ENCODE measurements at places on chromosomes 1 and 21. TPM values are rescaled to one million over a fixed set of nuclear protein-coding genes. Genes with fewer than 3 reads are reported as not detected.

Gene SRGAP2
- total RNA-seq, result 62.8 TPM

DNA sequence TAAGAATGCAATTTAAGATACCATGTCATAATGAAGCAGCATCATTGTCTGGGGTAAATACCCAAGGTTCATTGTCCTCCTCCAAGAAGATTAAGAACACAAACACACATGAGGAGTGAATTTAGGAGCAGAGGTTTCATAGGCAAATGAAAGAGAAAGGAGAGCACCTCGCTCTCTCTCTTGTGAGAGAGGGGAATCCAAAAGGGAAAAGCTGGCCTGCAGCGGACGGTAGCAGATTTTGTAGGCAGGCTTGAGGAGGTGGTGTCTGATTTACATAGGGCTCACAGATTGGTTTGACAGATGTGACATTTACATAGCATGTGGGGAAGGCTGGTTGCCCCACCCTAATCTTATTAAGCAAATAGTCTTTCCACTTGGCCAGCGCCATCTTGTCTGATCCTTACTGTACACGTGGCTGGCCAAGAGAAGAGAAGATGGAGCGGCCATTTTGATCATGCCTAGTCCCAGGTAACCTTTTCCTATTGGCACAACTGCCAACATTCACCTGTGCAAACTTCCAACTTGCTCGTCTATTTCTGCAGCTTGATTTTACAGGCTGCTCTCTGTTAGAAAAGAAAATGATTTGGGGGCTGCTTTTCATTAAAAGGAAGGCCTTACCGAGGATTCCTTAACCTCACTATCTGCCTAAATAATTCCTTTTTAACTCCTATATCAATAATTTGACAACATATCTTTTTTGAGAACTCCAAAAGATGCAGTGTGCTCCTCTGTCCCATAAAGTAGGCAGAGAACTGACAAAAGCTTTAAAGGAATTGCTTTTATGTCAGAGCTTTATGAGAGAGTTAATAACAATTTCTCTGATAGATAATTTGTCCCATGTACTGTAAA lies 16.0 kb upstream of the LRRC7 start:
- DNase-seq, result no peak
- no peaks in the 10 kb centered on the region for H3K4me1 ChIP-seq
- H3K27me3 ChIP-seq, result no peaks in the 10 kb centered on the region
- H3K4me3 ChIP-seq, result no peak overlapping the region
- no peaks in the 10 kb centered on the region for H3K36me3 ChIP-seq

GRCh38 chr21:15534450-15534886 lies 195.3 kb upstream of the USP25 start:
- no peak overlapping the region for H3K27ac ChIP-seq
- H3K27me3 ChIP-seq, result peaks cover 3% of the 10 kb centered on the region
- H3K36me3 ChIP-seq, result no peaks in the 10 kb centered on the region
- no peaks in the 10 kb centered on the region for H3K4me1 ChIP-seq

DNA sequence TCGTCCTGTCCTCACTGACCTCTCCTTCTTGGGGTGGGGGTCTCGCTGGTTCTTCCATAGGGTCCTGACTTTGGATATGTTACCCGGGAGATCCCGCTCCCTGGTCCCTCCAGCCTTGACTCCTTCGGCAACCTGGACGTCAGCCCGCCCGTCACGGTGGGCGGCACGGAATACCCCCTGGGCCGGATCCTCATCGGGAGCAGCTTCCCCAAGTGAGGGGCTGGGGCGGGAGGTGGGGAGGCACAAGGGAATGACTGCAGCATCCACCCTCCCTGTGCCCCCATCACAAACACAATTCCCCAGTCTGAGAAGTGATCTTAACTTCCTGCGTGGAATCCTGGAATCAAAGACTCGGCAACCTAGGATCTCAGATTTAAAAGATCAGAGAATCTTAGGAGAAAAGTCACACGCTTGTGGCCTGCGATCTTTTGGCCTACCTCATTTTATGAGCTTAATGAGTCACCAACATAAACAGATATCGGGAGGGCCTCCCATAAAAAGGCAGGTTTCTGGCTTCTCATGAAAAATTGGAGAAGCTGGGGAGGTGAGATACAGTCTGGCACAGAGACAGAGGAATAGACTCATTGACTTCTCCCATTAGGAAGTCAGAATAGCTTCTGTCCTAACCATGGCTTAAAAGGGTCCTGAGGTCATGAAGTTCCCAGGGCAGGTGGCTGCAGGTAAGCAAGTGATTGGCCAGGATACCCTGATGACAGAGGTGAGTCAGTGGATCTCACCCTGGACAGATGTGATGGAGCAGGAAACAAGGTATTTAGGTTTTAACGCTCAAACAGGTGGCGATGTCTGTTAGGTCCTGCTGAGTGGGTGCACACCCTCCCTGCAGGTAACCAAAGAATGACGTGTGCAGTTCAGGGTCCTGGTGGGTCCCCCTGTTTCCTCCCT lies 15.9 kb upstream of the PADI3 start:
- no peaks in the 10 kb centered on the region for H3K27me3 ChIP-seq
- H3K36me3 ChIP-seq, result no peaks in the 10 kb centered on the region
- no peak overlapping the region for H3K4me3 ChIP-seq
- H3K27ac ChIP-seq, result no peak overlapping the region

Gene FAM3B
- not detected for total RNA-seq

DNA sequence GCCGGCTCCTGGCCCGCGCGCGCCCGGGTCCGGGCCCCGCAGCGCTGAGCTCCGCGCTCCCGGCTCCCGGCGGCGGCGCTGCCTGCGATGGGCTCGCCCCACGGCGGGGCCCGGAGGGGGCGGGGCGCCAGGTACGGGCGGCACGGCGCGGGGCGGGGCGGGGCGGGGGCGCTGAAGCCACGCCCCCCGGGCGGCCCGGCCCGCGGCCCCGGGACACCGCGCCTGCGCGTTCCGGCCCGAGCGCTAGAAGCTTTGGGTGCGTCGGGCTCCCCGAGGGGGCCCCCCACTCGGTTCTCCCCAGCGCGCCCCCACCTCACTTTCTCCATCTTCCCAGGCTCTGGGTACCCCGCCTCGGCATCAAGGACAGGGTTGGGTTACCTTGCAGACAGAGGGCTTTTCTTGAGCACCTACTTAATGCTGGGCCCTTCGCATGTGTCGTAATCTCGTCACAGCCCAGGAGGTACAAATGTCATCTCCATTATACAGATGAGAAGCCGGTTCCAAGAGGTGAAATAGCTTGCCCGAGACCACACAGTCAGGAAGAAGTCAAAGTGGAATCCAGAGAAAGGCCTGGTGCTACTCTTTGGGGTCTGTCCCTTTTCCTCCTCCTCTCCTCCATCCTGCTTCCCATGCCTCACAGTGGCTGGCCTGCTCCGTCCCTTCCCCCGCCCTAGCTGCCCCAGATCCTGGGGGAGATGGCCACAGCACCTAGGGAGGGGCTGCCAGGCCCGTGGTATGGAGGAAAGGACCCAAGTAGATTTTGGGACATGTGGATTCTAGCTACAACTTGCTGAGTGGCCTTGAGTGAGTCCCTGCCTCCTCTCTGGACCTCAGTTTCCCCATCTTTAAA lies 46.5 kb downstream of the RAP1GAP start:
- H3K36me3 ChIP-seq, result no peaks in the 10 kb centered on the region
- peaks cover 7% of the 10 kb centered on the region for H3K27me3 ChIP-seq
- H3K27ac ChIP-seq, result no peak overlapping the region
- H3K4me3 ChIP-seq, result no peak overlapping the region
- no peak for DNase-seq

DNA sequence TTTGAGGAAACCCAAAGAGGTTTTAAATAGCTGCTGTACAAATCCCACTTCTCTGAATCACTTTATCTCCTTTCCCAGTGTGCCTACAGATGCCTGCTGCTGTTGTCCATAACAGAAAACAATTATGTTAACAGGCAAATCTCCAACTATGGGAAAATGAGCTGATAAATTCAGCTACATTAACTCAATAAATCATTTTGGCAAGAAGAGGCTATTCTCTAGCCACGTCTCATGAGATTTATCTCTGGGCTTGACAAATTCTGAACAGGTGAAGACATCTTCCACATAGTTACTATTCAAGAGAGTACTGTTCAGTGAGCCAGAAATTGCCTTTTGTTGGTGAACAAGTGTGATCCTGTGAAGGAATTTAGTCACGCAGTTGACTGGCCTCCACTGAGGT lies 327.1 kb upstream of the FMN2 start:
- DNase-seq, result no peak
- no peaks in the 10 kb centered on the region for H3K27me3 ChIP-seq
- no peak overlapping the region for H3K27ac ChIP-seq
- no peaks in the 10 kb centered on the region for H3K36me3 ChIP-seq
- H3K4me1 ChIP-seq, result no peaks in the 10 kb centered on the region
- H3K4me3 ChIP-seq, result no peak overlapping the region

GRCh38 chr1:156281693-156282478 lies 739 bp downstream of the SMG5 start:
- DNase-seq, result peak; percentile 43
- peaks cover 17% of the 10 kb centered on the region for H3K36me3 ChIP-seq
- H3K27me3 ChIP-seq, result no peaks in the 10 kb centered on the region
- peak overlapping the region; percentile 85 for H3K27ac ChIP-seq
- H3K4me1 ChIP-seq, result peaks cover 25% of the 10 kb centered on the region

- peaks cover 3% of the 10 kb centered on the region for H3K4me1 ChIP-seq
- no peak for DNase-seq
- no peak overlapping the region for H3K27ac ChIP-seq
- no peaks in the 10 kb centered on the region for H3K27me3 ChIP-seq
- no peaks in the 10 kb centered on the region for H3K36me3 ChIP-seq
Observed at GRCh38 chr1:7644961-7645750, 125.9 kb upstream of the VAMP3 start.

DNA sequence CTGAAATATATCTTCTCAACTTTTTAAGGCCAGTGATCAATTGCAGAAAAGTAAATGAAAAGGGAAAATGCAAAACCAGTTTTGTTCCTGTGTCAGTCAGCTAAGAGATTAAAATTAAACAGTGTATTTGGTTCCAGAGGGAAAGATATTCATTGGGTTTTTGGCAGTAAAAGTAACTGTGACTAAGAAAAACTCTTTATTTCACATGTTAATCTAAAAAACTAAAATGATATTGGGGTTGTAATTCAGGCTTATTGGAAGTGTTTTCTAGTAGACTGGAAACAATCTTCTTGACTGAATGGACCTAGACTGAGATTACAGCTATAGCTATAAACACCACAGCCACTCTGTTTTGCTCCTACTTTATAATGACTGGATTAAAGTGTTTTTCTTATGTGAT lies 413.9 kb downstream of the ADGRL2 start:
- no peaks in the 10 kb centered on the region for H3K36me3 ChIP-seq
- no peaks in the 10 kb centered on the region for H3K4me1 ChIP-seq
- no peaks in the 10 kb centered on the region for H3K27me3 ChIP-seq

Gene FBXO42
- total RNA-seq, result 24.5 TPM

- peaks cover 31% of the 10 kb centered on the region for H3K36me3 ChIP-seq
- H3K27me3 ChIP-seq, result no peaks in the 10 kb centered on the region
- no peak overlapping the region for H3K27ac ChIP-seq
- no peak overlapping the region for H3K4me3 ChIP-seq
Observed at GRCh38 chr1:40197656-40198055, 36.5 kb downstream of the RLF start.

- H3K36me3 ChIP-seq, result no peaks in the 10 kb centered on the region
- no peak overlapping the region for H3K4me3 ChIP-seq
- no peaks in the 10 kb centered on the region for H3K27me3 ChIP-seq
- DNase-seq, result no peak
Observed at GRCh38 chr1:110638058-110638457, 31.9 kb upstream of the KCNA2 start.

Gene LINGO4
- total RNA-seq, result not detected

Gene C4BPA
- total RNA-seq, result not detected

Gene RCOR3
- total RNA-seq, result 78.6 TPM

DNA sequence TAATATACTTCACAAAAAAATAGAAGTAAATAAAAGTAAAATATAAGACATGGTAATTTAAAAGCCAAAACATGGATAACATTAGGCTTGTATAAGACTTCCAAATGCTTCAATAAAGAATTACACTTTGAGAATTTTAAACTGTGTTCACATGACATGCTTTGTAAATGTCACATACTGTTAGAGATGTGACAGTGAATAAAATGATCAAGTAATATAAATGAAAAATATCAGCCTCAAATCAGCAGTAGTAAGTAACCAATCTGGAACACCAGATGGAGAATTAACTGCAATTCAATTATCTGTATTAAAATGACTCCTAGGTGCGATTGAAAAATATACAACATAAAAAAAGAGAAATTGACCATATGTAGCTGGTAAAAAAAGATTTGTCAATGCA lies 1260.8 kb downstream of the BRINP3 start:
- no peak overlapping the region for H3K27ac ChIP-seq
- H3K4me1 ChIP-seq, result no peaks in the 10 kb centered on the region
- no peak for DNase-seq
- no peaks in the 10 kb centered on the region for H3K27me3 ChIP-seq
- H3K36me3 ChIP-seq, result no peaks in the 10 kb centered on the region
- H3K4me3 ChIP-seq, result no peak overlapping the region
